ENCODE measurements at places on chromosomes 4 and X.

- DNase-seq, result peak; percentile 26
Observed at GRCh38 chrX:46965125-46965758, 53.0 kb downstream of the JADE3 start.

- no peak for DNase-seq
Observed at GRCh38 chrX:85018471-85018870, 14.8 kb downstream of the APOOL start.

- DNase-seq, result no peak
Observed at GRCh38 chrX:264634-265455, 16.3 kb upstream of the PLCXD1 start.

- no peak for DNase-seq
Observed at GRCh38 chrX:23127586-23127985, 127.8 kb downstream of the DDX53 start.

GRCh38 chr4:128456171-128456570 is 168.6 kb upstream of the PGRMC2 start:
- no peak for DNase-seq

GRCh38 chr4:6694177-6694901 is 661 bp downstream of the S100P start:
- no peak for DNase-seq

- no peak for DNase-seq
Observed at GRCh38 chr4:73868206-73869129, 725 bp upstream of the CXCL1 start.

DNA sequence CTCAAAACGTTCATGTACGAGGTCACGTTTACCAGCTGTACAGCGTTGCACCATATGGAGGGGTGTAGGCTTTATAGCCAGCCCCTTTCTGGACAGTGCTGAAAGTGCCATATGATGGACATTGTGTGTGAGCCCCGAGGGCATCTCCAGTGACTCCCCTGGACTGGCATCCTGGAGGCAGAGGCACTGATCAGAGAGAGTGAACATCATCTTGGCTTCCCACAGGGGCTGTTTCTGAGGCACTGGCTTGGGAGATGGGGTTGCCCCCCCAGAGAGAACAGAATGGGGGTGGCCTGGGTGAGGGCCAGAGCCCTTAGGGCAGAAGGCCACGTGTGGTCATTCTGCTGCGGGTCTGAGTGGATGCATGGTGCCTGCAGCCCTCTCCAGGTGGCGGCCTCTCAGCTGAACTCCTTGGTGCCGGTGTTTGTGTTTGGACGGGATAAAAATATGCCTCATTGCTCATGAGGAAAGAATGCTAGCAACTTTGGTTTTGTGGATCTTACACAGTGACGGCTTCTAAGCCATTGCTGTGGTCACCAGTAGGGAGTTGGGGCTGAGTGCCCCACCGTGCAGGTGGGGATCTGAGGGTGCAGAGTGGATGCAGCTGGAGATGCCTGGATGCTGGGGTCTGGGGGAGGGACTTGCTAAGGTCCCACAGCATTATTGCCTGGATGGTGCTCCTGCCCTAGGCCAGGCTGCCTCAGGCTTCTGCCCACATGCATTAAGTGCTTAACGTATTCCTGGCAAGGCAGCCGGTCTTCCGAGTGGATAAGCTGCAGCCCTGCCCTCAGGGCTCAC is 3.4 kb downstream of the WFS1 start:
- peak; percentile 70 for DNase-seq

GRCh38 chrX:113384628-113385027 is 544.0 kb upstream of the AMOT start:
- DNase-seq, result peak; percentile 63

GRCh38 chrX:88613338-88613737 is 133.7 kb upstream of the CPXCR1 start:
- no peak for DNase-seq

DNA sequence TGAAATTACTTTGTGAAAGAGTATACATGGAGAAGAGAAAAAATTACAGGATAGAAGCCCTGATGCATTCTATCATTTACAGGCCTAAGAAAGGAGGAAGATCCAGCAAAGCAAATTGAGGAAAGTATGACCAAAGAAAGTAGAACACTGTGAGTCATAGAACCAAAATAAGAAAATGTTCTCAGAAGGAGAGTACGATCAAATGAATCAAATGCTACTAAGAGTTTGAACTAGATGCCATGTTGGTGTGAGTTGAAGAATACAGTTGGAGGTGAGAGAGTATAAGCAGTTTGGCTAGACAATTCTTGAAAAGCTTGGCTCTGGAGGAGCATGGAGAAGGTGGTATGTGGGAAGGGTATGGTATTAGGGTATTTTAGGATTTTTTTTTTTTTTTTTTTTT is 161.8 kb downstream of the RPA4 start:
- DNase-seq, result no peak

All from non-pigmented ciliary epithelial cell (primary cell).